HCT116 (cell line): ENCODE measurements at places on chromosomes 3 and 15.

DNA sequence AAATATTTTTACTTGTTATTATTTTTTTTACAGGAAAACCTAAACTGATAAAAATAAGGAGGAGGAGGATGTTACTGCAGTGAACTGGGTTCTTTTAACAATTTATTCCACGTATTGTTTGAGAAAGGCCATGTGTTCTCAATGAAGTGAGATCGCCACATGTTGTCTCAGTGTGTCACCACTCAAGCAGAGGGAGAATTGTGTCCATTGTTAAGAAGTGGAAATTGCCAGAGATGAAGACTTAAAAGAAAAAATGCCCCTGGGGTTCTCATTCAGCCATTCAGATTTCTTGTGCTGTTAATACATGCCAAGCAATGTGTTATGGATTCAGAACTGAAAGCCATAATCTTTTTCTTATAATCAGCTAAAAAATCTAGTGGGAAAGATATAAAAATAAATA lies 297.1 kb downstream of the NSUN3 start:
- DNase-seq, result no peak

DNA sequence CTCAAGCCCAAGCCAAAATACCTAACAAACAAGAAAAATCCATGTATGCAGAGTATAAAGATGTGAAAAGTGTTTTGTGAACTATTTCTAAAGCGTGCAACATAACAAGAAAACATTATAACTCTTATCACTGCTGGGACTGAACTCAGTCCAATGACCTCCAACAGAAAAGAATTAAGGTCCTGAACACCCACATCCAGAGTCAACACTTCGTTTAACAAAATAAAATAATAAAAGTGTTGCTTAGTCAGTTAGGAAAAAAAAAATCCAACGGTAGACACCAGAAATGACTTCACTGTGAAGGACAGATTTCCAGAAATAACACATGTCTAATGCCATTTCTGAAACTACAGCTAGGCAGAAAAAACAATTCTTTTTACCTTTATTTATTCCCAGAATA lies 28.0 kb downstream of the MB21D2 start:
- no peak for DNase-seq

DNA sequence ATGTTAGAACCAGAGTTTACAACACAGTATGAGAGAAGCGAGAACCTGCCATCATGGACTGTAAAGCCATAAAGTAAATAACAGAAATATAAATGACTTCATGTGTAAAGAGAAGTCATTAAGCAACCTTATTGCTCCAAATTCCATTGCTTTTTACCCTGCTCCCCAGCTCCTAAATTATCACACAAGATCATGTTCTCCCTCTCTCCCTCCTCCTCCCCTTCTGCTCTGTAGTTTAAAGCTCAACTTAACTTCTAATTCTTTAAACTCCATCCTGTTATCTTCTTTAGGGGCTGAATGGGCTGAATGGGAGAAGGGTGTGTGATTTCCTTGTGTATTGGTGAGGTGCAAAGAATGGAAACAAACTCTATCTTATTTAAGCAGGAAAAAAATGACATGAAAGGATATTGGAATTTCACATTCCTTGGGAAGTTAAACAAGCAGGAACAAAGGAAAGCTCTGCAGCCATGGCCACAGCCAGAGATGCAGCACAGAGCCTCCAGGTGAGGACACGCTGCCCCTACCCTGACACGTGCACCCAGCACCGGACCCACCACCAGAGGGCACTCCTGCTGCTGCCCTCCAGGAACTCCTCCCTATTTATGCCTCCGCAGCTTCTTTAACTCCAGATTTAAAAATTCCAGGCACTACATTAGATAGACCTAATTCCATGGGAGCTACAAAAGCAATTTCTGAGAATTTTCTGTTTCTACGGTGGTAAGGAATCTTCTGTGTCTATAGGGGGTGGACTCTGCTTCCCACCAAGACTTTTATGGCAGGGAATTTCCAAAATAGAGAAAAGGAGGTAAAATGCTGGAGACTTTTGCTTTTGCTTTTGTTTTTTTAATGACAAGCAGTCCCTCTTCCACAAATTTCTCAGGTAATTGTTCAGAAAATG lies 76.9 kb upstream of the ABI3BP start:
- DNase-seq, result peak; percentile 57

- DNase-seq, result no peak
These were observed 94.4 kb downstream of the DNAJB8 start for GRCh38 chr3:128372281-128372680.

- DNase-seq, result no peak
These were observed 60.1 kb upstream of the PFN2 start for GRCh38 chr3:150030841-150031240.

- DNase-seq, result no peak
These were observed 60.0 kb upstream of the IL12A start for GRCh38 chr3:159928666-159929065.

- DNase-seq, result no peak
These were observed 517.5 kb downstream of the NTRK3 start for GRCh38 chr15:87739081-87739480.

- no peak for DNase-seq
These were observed 60.7 kb downstream of the CACNA1D start for GRCh38 chr3:53555068-53555588.

GRCh38 chr15:29910068-29910467 lies 87.8 kb upstream of the TJP1 start:
- DNase-seq, result no peak

- no peak for DNase-seq
These were observed 44.6 kb downstream of the ZBTB38 start for GRCh38 chr3:141412936-141413354.

GRCh38 chr3:135736740-135737139 lies 228.8 kb upstream of the PPP2R3A start:
- peak; percentile 28 for DNase-seq

GRCh38 chr3:154102225-154102624 lies 19.0 kb upstream of the ARHGEF26 start:
- no peak for DNase-seq

- DNase-seq, result peak; percentile 91
These were observed at the start of gene RPS17 for GRCh38 chr15:82540055-82540983. Gene RPS17 (minus strand): TSS chr15:82540457. CDS start chr15:82540428, 29 bp downstream.

DNA sequence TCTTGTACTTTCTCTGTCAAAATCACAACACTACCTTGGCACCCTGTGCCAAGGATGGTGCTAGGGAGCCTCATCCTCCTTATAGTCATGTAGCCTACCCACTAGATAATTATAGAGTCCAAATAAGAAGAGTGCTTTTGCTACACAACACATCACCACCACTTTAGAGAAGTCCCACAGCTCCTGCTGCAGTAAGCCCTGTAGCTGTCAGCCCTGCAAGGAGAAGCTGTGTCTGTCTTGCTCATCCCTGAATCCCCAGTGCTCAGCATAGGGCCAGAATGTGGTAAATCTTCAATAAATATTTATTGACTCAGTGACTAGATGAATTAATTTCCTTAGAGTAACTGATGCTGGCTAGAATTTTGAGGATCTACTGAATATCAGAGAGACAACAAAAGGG lies 190.8 kb downstream of the ZNF621 start:
- no peak for DNase-seq

GRCh38 chr15:85667491-85668424 lies 127.0 kb downstream of the KLHL25 start:
- peak; percentile 48 for DNase-seq

DNA sequence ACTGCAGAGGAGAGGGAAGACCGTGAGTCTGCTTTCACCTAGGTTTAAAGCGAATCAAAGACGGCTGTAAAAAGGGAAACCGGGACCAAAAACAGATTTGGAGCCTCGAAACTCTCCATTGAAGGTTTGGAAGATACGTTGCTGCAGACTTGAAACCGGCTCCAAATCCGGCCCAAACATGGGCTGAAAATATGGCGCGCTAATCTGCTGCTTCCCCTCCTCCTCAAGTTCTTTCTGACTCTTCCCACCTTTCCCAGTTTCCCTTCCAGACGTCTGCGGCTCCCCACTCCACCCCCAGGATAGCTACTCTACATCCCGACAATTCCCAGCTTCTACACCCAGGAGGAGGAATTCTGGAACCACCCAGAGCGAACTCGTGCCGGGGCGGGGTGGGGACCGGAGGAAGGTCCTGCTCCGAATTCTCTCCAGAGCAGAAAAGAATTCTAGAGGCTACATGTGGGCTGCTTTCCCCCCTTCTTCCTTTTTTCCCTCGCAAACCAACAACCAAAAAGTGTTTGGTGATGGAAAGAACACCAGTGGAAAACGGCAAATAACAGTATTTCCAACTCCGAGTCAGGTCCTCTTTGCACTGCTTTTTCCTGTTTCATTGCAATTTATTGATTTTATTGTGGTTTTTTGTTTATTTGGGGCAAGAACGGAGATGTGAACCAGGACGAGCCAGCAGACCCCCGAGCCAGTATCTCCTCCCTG lies 8.5 kb downstream of the EOMES start:
- no peak for DNase-seq

- DNase-seq, result no peak
These were observed 9.3 kb downstream of the IRAK2 start for GRCh38 chr3:10173926-10174435.

- no peak for DNase-seq
These were observed 23.9 kb downstream of the ALDH1L1 start for GRCh38 chr3:126156468-126156867.

- DNase-seq, result no peak
These were observed 20.9 kb upstream of the RBP1 start for GRCh38 chr3:139560411-139560810.

- DNase-seq, result no peak
These were observed 111.7 kb downstream of the CHSY1 start for GRCh38 chr15:101139986-101140696.

DNA sequence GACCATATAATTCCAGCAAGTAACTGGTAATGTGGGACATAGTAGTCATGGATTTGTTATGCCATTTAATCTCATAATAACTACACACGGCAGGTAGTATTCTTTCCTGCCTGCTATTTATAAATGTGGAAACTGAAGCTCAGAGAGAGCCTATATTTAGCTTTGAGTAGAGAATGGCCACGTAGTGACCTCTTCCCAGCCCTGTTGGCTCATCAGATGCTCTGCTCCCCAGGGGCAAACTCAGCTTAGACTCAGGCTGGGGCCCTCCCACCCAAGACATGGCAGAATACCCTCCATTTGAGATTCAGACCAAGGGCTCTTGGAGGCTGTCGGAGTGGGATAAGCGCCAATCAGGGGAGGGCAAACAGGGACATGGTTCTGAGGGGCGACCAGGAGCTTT lies 17.3 kb upstream of the HDAC11 start:
- DNase-seq, result no peak
